T-helper 1 cell (primary cell): ENCODE measurements at places on chromosomes 4 and X.
A peak's percentile ranks its signal among the peaks of the same experiment; 100 is the strongest.

DNA sequence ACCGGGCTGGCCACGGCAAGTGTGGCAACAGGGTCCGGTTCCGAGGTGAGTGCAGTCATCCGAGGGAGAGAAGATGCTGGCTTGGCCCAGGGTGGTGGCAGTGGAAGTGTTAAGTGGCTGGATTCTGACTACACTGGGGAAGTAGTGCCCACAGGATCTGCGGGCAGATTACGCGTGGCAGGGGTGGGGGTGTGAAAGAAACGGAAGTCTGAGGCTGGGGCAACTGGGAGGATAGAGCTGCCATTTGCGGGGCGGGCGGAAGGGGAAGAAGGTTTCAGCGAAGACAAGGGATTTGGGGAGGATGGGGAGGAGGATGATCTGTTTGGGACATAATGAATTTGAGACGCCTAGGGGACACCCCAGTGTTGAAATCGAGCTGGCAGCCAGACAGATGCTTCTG is 5.3 kb downstream of the RS1 start:
- no peak for DNase-seq

DNA sequence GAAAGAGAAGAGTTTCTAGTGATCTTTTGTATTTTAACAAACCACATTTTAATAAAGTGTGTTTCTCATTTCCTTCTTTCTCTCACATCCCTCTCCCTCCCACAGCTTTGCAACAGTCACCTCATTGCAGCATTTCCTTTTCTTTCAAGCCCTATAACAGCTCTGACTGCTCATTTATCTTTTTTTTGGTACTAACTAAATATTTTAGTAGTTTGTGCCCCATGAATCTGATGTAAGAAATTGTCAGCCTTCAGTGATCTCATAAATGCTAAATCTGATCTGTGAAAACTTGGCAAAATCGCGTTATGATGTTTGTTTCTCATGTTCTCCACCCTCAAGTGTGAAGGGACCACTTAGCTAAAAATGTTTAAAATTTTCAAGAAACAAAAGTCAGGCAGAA is 258.5 kb upstream of the SLIT2 start:
- DNase-seq: no peak

GRCh38 chr4:38509551-38509950 is 154.4 kb upstream of the KLF3 start:
- DNase-seq: no peak

GRCh38 chrX:124530803-124531202 is 184.4 kb downstream of the SH2D1A start:
- no peak for DNase-seq

- DNase-seq: peak; percentile 44
Observed at GRCh38 chr4:48578132-48578968, 88.3 kb downstream of the ZAR1 start.

GRCh38 chr4:78775303-78776078 is 659 bp upstream of the BMP2K start:
- peak; percentile 73 for DNase-seq

DNA sequence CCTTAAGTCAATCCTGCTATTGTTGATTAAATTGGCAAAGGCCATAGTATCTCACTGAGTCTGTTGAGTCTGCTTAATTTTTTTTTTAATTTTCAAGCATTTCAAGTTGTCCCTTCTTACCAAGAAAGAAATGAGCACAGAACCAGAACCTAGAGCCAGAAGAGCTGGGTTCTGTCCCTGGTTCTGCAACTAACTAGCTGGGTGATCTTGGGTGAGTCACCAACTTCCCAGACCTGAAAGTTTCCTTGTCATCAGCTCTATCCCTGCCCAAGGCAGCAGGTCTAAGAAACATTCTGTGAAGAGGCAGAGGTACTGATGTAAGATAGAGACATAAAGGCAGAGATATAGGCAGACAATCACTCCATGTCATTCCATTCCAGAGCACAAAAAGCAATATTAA is 17.3 kb downstream of the TEC start:
- DNase-seq: no peak

DNA sequence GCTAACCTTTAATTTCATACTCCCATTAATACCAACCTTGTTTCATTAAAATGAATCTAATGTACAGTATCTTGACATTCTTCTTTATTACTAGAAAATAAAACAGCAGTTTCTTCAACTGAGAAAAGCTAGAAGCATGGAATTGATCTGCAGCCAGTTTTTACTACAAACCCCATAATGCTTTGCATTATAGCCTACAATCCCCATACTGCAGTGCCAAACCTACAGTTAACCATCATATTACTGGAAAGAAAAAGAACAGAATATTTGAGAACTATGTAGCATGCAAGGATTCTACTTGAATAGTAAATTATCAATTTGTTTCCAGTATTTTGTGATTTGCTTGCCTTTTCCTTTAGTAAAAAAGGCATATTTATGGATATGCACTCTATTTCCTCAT is 3.2 kb upstream of the IL1RAPL1 start:
- no peak for DNase-seq
